Pons (tissue), 1 donor: ENCODE measurements at places on chromosomes 3 and 15.
A peak's percentile ranks its signal among the peaks of the same experiment; 100 is the strongest.

- peak; percentile 66 for DNase-seq
Measured at GRCh38 chr3:132253262-132253878, 63.8 kb upstream of the ACP3 start.

DNA sequence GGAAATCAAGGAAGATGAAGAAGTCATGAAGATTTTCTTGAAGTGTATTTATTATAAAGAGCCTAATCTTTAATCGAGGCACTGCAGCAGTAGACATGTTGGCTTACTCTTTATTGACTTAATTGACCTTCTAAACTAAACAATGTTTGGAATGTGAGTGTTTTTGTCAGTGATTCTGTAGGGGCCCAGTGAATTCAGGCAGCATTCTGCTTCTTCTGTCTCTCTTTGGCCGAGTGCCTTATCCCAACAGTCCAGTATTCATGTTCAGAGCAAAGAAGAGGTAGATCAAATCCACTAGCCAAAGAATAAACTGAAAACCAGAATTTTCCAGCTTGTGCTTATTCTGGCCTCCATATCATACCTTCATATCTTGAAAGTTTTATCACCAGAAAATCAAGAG, 55.7 kb downstream of the RLBP1 start:
- peak; percentile 58 for DNase-seq

DNA sequence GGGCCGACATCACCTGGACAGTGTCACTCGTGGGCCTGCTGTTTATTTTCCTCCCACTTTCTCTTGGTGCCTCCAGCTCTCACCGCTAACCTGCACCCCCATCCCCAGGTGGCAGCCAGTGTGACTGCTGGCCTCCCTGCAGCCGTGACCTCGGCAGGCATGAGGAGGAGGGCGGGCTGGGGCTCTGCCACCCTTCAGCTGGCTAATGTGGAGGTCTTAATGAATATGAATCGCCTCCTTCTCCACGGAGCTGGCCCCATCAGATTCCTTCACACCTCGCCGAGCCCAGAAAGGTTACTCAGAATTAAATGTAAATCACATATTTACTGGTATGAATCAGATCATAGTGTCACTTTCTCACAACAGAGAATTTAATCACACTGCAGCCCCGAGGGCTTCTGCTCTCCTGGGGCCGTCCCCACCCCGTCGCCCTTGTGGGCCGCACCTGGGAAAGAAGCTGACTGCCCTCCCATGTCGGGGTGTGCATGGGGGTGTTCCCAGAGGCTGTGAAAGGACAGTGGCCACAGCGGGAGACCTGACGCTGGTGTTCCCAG, 171.1 kb upstream of the TLE3 start:
- DNase-seq = no peak

- DNase-seq = no peak
Measured at GRCh38 chr3:179401561-179401960, 49.7 kb downstream of the GNB4 start.

DNA sequence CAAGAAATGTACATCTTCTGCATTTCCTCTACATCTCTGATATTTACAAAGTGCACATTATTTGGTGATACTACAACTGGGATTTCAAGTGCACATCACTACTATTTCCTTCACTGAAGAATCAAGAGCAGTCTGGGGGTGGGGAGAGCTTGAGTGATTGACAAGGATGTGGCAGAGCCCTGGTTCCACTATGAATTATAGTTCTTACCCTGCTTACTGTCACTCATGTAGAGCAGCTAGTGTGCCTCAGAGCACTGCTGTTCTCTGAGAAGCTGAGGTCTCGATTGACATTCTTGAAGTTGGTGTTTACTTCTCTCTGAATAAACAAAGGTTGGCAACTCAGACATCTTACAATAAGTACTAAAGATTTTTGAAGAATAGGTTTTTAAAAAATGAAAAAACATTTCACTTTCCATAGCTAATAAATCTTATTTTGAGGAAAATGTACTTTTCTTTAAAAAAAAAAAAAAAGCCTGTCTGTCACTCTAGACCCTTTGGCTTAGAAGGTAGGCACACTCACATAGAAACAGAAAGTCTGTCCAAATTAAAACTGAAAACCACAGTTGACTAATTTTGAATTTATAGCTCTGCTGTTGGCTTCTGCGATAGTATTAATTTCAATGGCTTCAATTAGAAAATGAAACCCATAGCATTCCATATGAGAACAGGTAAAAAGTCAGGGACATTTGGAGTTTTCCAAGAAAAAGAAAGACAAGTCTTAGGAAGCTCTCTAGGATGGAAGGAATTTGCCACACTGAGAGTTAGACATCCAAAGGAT, 5.6 kb downstream of the GREM1 start:
- DNase-seq = no peak

DNA sequence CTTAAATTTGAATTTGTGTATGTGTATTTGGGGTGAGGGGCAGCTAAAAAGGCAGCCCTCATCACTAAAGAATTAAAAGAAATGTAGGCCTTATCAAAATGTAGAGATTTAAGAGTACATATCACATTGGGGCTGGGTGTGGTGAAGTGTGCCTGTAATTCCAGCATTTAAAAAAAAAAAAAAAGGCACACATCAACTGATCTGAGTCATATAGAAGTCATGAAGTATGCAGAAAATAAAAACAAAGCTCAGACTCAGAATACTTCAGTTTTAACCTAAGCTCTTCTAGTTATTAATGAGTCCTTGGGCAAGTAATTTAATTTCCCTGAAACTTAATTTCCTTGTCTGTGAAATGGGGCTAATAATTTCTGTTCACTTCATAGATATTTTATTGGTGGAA, 31.6 kb downstream of the SLC24A1 start:
- no peak for DNase-seq

DNA sequence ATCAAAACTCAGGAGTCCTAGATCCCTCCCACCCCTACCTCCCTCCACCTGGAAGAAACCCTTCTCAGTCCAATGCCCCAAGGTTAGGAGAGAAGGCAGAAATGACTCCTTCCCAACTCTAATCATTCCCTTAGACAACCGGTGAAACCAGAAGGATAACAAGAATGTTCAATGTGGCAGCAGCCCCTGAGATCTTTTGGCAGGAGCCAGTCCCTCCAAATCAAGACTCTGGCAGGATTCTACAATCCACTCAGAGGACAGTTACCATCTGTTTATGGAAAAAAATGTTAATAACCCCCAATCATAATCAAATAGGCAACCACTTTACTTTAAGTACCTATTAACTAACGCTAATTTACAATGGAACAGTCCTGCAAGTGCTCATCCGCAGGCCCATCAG, 136.5 kb downstream of the NTRK3 start:
- DNase-seq = no peak

DNA sequence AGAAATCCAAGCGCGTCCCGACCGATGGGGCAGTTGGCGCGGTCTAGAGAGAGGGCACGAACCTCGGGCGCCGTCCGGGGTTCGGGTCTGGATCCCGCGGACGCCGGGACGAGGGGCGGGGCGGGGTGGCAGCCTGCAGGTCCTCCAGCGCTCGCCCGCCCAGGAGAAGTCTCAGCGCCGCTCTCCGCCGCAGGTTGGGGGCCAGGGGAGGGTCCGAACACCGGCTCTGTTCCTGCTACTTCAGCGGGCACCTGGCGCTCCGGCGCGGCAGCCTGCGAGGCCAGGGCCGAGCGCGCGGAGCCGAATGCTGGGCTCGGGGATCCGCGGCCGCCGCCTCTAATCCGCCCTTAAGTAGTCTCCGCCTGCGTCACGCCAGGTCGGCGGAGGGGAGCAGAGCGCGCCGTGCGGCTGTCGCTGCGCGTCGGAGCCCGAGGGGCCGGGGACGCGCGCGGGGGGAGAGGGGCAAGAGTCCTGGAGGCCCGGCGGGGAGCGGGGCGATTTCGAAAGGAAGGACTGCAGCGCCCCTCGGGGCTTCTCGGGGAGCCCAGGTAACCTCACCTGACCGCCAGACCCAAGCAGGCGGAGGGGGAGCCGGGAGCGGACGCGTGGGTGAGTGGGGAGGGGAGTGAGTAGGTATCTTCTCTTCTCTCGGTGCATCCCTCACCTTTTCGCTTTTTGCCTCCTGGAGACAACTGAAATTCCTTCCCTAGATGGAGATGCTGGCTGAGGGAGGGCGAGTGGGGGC, at the start of gene GJD2:
TSS of gene GJD2 (minus strand) at position 325 of the 745 bp plus-strand sequence. CDS start 510 bp downstream, outside the sequence.
- no peak for DNase-seq

DNA sequence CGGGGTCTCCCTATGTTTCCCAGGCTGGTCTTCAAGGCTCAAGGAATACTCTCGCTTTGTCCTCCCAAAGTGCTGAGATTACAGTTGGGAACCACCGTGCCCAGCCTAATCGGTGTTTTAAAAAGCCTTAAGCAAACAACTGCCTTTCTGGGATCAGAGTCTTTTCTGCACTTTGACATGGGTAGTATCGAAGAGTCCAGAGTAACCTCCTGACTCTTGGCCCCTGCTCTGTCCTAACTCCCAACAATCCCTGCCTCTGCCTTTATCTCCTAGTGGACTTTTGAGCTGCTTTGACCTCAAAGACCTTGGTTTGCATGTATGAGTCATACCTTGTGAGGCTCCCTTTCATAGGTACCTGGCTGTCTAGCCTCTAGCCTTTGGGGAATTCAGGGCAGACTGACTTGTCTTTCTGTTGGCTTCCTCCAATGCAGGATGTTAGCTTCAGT, 21.0 kb upstream of the HACD2 start:
- DNase-seq = no peak

DNA sequence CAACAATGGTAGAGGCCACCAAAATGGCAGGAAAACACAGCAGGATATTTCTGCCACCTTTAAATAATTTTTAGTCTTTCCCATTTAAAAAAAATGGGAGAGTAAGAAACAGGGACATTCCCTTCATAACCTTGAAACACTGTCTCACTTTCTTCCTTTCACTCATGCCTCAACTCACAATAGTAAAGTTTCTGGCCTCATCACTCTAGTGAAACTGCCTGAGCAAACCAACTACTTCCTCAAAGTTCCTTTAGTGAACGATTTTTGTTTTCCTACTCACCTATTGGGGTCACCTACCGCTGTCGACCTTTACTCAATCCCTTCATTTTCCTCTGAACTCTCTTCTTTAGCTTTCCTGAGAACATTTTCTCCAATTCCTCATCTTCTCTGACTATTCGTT, 33.0 kb downstream of the SHC4 start:
- no peak for DNase-seq

DNA sequence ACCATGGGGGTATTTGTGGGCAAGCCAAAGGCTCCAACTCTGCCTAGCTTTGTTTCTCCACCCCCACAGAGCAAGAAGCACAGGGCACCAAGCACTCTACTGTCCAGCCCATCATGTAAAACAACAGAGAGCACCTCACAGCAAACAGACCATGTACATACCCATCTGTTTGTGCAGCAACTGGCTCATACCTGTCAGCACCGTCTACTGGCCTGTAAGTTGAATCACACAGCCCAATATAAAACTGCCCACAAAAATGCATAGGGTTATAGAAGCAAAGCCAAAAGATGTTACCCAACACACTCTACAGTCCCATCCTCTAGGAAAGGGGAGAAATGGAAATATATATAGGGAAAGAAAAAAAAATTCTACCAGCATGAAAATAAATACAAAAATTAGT, 139.7 kb upstream of the CPNE4 start:
- no peak for DNase-seq

DNA sequence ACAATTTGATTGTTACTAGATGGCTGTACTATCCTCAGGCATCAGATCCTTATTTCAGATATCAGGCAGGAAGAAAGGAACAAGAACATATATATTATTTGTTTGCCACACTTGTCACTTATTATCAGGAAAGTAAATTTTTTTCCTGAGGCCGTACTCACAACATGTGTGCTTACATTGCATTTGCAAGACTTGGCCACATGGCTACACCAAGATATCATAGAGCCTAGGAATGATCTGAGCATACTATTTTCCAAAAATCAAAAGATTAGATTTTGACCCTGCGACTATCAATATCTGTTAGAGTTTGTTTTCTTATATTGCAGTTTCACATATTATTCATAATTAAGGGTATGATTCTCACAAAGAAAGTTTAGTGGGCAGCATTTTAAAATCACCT, 426.2 kb upstream of the BCHE start:
- no peak for DNase-seq

DNA sequence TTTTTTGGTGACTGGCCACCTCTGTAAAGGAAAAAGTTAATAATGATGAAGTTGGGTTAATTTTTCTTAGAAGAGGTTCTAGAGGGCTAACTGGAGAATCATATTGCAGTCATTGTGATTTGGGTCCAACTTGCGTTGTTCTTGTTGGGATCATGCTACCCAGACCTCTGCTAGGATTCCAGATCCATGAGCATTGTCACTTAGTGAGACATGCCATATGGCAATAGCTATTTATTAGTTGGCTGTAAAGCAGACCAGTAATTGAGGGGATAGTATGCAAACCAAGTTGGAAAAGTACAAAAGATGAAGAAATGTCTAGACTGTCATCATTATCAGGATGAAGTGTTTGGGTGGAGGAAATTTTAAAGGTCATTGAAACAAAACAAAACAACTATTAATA, 30.7 kb upstream of the P2RY12 start:
- DNase-seq = no peak
